Fibroblast of villous mesenchyme (primary cell): ENCODE measurements at places on chromosomes 6 and 20.

DNA sequence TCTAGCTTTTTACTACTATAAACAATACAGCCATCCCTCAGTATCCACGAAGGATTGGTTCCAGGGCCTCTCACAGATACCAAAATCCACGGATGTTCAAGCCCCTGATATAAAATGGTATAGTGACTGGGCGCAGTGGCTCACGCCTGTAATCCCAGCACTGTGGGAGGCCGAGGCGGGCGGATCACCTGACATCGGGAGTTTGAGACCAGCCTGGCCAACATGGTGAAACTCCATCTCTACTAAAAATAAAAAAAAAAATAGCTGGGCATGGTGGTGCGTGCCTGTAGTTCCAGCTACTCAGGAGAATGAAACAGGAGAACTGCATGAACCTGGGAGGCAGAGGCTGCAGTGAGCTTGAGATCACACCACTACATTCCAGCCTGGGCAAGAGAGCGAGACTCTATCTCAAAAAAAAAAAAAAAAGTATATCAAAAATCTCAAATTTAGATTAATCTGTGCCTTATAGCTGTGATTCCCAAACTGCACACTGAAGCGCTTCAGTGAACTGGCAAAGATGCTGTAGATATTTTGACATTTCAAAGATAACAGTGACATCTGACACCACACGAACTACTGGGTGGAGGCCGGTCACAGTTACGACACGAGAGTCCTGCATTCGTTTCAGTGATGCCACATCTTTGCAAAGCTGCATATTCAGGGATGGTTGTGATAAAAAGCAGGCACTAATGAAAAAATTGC, 38.3 kb downstream of the MRS2 start:
- no peak for DNase-seq

- DNase-seq, result peak; percentile 45
These were observed 11.5 kb upstream of the TMC2 start for GRCh38 chr20:2524709-2525506.

DNA sequence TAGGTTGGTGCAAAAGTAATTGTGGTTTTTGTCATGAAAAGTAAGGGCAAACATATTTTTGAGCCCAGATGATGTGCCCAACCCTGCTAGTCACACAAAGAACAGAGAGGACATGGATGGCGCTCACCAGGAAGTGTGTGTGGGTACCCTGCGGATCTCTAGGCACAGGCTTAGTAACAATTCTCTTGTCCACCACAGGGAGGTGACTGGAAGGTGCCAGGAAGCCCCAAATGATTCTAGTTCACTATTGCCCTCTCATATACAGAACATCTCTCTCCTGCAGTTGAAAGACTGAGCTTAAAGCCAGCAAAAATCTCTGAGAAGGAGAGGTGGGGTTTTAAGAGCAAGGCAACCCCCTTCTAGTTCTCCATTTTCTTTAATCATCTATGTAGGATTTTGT, 272.1 kb upstream of the TAB2 start:
- DNase-seq, result no peak

- DNase-seq, result peak; percentile 71
These were observed 477 bp upstream of the LZTS3 start for GRCh38 chr20:3173610-3174441.

DNA sequence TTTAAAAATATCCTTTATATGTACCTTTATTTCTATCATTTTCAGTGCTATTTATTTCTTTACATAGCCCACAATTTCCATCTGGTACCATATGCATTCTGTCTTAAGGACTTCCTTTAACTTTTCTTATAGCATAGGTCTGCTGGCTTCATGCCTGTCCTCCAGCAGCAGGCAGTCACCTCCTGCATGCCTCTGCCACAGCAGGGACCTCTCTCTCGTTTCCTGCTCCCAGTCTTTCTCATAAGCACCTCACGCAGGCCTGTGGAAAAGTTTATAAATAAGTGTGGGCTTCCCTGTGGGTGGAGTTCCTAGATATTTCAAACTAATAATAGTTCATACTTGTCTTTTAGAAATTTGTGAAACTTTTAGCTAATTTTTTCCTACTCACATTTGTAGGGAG, 133.9 kb downstream of the KCNQ5 start:
- DNase-seq, result no peak
